ENCODE measurements at places on chromosomes 7 and 10.
A peak's percentile ranks its signal among the peaks of the same experiment; 100 is the strongest.

DNA sequence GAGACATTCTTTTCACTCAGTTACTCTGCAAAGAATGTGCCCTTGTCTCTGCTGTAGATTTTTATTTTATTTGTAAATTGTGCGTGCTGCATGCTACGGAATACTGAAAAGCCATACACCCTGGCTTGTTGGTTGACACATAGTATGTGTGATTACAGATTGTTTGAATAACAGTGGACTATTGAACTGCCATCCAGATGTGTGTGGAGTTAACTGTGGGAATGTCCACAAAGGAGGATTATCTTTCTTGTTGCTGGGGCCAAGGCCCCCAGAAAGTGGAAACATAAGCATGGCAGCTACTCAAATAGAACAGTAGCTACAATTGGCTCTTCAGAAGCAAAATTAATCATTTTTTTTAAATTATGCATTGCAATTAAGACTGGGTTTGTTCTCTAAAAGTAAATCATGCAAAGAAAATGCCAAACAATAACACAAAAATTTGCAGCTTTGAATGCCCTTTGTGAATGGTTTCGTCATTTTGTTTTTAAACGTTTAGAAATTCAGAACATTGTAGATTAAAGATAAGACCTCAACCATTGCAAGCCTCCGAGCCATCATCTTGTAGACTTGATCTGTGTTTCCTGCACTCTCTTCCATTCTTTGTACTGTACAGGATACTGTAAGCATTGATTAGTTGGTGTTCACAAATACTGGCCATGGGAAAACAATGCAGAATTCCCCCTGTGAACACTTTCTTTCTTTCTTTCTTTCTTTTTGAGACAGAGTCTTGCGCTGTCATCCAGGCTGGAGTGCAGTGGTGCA is 210.3 kb upstream of the TCF7L2 start:
- DNase-seq = no peak

DNA sequence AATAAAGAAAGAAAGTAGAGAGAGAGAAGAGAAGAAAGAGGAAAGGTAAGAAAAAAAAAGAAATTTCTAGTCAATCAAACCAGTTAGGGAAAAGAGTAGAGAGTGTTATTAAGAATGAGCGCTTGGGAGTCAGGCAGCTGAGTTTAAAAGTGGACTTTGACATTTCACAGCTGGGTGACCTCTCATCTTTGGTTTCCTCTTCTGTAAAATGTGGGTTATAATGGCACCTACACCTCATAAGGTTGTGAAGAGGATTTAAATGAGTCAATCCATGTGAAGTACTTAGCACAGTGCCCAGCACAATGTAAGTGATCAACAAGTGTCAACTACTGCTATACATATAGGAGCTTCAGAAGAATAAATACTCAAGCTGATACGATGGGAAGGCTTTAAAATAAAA is 12.2 kb downstream of the HOXA1 start:
- DNase-seq = no peak

DNA sequence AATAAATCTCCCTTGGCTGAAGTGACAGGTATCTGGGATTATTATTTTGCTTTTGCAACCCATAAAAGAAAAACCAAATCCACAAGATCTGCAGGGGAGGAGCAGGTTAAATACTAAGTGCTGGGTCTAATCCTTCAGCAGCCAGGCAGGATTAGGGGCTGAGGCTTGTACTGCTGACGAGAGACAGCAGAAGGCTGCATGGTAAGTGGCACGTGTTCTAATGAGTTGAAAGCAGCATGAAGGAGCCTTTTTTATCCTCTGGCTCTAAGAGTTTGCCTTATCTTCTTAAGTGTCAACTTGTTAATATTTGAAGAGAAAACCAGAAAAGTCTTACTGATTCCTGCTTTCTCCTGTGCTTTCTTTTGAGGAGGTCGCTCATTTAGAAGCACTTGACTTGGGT is 50.0 kb downstream of the LYZL2 start:
- DNase-seq = no peak

DNA sequence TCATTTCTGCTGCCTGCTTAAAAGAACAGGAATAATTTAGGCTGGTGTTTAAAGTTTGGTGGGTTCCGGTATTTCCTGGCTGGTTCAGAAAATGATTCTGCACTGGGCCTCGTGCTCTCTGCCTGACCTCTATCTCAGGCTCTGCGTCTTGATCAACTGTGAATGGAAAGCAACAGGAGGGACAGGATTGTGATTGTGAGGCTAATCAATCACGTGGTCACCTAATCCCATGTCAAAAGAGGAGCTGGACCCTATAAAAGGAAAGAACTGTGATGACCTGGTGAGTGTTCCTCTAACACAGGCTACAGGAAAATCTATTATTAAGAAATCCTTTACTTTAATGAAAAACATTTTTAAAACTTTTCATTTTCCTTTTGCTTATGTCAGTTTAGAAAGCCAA is at the start of gene DHX32:
Gene DHX32, minus strand, starts transcription at position 101 of the 400 bp plus-strand sequence. CDS start 468 bp downstream, outside the sequence.
- DNase-seq = no peak

GRCh38 chr10:124071141-124071540 is 22.3 kb downstream of the CHST15 start:
- DNase-seq = no peak

DNA sequence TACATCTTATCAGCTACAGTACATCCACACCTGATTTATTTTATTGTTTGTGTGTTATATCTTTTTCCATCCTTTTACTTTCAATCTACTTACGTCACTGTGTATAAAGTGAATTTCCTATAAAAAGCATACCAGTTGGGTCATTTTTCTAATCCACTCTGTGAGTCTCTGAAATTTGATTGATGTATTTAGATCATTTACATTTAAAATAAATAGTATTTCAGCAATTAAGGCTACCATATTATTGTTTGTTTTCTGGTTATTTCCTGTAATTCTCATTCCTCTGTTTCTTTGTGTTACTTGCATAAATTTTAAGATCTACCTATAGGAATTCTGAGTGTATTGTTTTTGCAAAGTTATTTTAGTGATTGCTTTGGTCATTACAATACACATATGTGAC is 53.7 kb downstream of the VSTM4 start:
- DNase-seq = no peak

GRCh38 chr7:133753513-133753912 is 373.6 kb upstream of the LRGUK start:
- DNase-seq = no peak

GRCh38 chr10:6198171-6198570 is 4.6 kb upstream of the PFKFB3 start:
- DNase-seq = no peak

GRCh38 chr7:1690359-1690958 is 20.4 kb downstream of the ELFN1 start:
- DNase-seq = no peak

- no peak for DNase-seq
Measured at GRCh38 chr10:32982911-32983909, 25.2 kb upstream of the ITGB1 start.

DNA sequence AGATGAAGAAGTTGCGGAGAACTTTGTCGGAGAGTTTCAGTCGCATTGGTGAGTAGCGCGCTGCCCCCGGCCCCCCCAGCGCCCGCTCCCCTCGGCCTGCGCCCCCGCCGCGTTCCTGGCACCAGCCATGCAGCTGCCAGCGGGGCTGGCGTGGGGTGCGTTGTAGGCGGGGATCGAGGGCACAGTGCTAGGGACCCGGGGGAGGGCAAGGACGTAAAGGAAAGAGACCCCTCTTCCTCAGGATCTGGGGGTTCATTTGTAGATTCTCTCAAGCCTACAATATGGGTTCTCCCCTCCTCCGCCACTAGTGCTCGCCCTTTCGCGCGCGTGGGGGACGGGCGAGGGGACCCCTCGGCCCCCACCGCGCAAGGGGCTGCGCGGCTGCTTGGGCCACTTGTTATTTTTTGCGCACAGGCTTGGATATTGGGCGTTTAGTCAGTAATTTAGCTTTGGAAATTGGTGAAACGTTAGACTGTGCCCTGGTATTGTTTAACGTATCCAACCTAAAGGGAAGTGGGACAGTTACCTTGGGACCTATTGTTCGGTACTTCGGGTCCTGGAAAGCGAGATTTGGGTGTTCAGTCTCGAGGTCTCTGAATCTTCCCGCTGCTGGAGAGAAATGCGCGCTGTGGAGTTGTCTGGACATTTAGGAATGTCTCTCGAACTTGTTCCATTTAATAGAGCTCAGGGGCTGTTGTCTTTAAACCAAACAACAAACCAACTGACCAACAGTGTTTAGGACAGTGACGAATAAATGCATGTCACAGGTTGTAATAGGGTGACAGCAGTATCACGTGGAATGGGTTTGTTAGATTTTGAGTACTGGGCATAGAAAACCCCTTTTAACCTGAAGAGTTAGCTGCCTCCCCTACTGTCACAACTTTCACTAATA is 796 bp downstream of the CDK14 start:
- DNase-seq = peak; percentile 27

DNA sequence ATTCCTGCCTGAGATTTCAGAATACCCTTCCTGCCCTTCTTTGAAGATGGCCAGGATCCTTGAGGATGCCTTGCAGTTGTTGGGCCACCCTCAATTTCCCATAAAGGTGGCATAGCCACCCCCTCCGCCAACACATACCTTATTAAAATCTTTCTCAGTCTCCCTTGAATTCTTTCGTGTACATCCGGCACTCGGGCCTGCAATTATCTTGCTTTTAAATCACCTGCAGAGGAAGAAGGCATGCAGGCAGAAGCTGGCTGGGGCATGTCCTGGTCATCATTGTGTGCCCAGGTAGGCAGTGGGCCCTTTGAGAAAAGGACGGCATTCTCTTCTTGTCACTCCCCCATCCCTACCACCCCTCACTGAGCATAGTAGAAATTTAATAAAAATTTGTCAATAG is 189.5 kb upstream of the LYZL1 start:
- DNase-seq = no peak

DNA sequence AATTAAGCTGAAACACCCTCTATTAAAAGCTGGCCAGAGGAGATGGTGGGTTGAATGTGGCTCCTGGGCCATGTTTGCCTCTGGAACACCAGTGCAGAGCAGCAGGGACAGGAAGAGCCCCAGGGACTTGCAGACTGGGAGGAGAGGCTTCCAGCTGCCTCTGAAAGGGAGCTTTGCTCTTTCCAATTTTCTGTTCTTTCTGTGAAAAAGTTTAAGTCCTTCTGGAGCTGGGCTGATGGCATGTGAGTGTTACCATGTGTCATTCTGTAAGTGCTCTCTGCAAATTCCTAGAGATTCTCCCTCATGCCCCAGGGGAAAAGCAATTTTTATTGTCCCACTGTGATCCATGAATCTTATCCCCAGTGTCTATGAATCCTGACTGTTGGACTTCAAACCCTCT is 112.8 kb upstream of the LANCL2 start:
- DNase-seq = no peak

- no peak for DNase-seq
Measured at GRCh38 chr10:48457949-48458661, 146.8 kb downstream of the ARHGAP22 start.

GRCh38 chr7:121078701-121079227 is 90.3 kb downstream of the CPED1 start:
- no peak for DNase-seq

- DNase-seq = no peak
Measured at GRCh38 chr7:133786401-133786937, 340.7 kb upstream of the LRGUK start.

DNA sequence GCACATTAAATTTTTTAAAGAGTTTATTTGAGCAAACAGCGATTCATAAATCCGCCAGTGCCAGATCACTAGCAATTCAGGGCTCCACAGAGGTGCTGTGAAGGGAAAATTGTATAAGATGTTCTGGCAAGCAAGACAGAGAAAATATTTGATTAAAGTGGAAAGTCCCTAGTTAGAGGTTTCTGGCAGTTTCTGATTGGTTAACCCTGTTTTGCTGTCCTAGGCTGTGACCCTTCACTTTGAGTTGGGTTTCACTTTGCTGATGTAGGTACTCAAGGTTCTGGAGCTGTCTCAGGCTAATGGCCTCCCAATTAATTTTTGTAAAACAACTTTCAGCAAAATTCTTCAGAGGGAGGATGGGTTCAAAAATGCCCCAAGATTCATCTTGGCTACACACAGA is 79.4 kb upstream of the NXPH1 start:
- DNase-seq = no peak

DNA sequence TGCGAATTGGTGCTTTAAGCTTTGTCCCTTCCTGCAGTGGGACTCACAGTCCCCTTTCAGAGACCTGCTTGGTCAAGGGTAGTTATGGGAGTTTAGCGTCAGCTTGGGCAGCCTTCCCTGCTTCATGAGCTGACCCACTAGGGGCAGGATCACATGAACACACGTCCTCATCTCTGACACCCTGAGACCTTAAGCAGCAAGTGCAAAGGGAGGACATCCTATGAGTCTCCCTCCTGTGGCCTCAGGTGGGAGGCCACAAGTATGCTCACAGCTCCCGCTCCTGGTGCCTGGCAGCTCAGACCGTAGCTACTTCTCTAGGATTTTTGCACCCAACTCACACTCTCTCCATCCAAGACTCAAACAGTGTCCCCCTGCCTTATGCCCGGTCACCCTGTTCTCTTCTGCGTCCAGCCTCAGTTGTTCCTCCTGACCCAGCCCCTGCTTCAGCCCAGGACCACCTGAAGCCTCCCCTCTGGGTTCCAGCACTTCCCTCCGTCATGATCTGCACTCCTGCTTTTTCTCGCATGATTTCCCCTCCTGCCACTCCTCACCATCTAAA is 136.6 kb upstream of the FAM20C start:
- no peak for DNase-seq

- DNase-seq = no peak
Measured at GRCh38 chr10:48608279-48608681, 3.4 kb upstream of the ARHGAP22 start.

DNA sequence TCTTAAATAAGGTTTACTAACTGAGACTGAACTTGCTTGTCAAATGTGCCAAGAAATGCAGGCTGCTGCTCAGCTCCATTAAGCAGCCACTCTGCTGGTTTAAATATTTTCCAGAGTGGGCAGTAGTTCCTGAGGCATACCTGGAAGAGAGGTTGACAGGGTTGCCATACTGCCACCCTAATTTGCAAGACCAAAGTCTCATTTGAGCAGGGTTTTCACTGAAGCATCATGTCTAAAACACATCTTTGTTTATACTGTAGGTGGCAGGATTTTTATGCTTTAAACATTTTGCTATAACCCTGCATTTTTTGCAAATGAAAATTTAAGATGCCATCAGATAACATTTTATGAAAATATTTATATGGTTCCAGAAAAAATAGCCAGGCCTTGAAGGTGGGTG is 618.0 kb upstream of the LRRTM3 start:
- no peak for DNase-seq

- DNase-seq = no peak
Measured at GRCh38 chr10:12914111-12914510, 87.4 kb downstream of the CCDC3 start.

GRCh38 chr7:31263338-31263737 is 77.2 kb downstream of the NEUROD6 start:
- DNase-seq = no peak

- DNase-seq = no peak
Measured at GRCh38 chr10:128365156-128365725, 239.0 kb upstream of the MKI67 start.

Measured in HL-60 (cell line).